ENCODE measurements at places on chromosomes 13 and 19.

DNA sequence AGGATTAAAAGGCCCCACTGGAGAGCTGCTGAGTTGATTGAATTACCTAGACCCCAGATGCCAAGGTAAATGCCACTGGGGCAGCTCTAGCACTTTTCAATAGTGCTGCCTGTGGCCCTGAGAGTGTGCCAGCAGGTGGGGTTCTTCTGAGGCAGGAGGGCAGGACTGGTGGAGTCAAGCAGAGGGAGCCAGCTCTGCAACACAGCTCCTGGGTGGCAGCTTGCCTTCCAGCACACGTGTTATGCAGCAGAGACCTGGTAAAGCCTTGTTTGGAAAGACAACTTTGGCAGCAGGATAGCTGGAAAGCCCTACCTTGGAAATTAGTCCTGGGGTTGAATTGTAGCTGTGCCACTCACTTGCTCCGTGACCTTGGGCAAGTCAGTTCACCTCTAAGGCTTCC lies 306.6 kb downstream of the ATP8A2 start:
- DNase-seq, result no peak

GRCh38 chr13:70249332-70250064 lies 141.2 kb upstream of the KLHL1 start:
- no peak for DNase-seq

DNA sequence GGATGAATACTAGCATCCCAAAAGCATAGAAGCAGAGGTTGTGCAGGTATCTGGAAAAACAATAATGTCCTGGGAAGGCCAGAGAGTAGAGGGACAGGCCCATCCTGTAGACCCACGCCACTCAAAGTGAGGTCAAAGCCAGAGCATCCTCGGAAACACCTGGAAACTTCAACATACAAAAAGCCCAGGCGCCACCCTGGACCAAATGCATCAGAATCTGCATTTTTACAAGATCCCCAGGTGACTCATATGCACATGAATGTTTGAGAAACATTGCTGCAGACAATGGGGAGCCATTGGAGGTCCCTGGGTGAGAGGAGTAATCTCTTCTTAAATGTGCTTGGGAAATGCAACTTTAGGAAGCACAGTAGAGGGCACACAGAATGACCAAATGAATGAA lies 684.1 kb downstream of the DIAPH3 start:
- no peak for DNase-seq

GRCh38 chr13:37090912-37091311 lies 14.6 kb downstream of the CSNK1A1L start:
- no peak for DNase-seq

- DNase-seq, result no peak
Measured at GRCh38 chr13:105502193-105502592, 1033.3 kb downstream of the EFNB2 start.

GRCh38 chr19:41376998-41377365 lies 649 bp downstream of the TMEM91 start:
- DNase-seq, result no peak

DNA sequence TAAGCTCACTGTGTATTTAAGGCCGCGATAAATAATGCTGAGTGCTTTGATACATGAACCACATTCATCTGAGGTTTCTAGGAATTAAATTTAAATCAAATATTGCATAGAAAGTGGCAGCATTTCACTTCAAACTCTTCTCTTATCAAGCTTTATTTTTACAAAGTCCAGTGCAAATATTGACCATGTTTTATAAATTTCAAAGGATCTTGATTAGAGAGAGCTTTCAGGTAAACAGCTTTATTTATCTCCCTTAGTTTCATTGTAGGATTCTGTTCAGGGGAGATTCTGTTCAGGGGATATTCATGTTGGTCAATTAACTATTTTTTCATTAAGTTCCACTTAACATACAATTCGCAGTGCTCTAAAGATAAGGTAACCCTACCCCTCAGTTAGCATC lies 249.7 kb upstream of the IRS2 start:
- no peak for DNase-seq

- DNase-seq, result no peak
Measured at GRCh38 chr13:31116224-31116623, 45.5 kb downstream of the HSPH1 start.

GRCh38 chr13:97028441-97029299 lies 34.4 kb upstream of the OXGR1 start:
- DNase-seq, result no peak

DNA sequence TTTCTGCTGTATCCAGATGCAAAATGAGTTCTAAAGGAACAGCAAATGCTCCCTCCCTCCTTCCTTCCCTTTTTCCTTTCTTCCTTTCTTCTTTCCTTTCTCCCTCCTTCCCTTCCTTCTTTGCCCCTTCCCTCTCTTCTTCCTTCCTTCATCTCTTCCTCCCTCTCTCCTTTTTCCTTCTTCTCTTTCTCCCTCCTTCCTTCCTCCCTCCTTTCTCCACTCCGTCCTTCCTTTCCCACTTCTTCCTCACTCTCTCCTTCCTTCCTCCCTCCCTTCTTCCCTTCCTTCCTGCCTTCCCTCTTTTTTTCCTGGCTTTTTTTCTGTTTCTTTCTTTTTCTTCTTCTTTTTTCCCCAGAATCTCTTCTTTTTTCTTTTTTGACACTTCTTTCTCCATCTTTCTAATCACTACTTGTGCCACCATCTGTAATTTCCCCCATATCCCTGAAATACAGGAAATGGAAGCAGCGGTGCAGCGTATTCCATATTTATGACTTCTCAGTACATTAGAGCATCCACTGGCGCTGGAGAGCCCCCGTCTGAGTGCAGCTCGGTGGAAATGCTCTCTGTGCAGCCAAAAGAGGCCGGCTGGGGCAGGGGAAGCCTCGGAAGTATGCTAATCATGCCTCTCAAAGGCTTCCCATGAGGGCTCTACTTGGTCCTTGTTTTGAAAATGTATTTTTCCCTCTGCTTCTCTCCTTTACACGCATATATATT lies 275.6 kb downstream of the TSHZ3 start:
- DNase-seq, result no peak

DNA sequence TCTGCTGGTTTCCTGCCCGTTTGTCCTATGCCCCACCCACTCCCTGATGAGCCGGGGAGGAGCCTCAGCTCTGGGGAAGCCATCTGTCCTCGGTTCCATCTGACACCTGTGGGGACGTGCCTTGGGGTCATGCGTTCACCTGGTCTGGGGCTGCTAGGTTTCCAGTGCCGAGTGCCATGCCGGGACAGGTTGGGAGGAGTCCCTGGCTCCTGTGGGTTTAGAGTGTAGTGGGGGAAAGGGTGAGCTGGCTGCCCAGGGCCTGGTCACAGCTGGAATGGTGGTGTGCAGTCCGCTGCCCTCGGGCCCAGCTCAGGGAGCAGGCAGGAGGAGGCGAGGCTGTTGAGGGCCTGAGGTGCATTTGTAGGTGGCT lies 2.5 kb downstream of the KDM4B start:
- DNase-seq, result no peak

GRCh38 chr19:12689581-12690216 lies 1.9 kb downstream of the GNG14 start:
- DNase-seq, result no peak

DNA sequence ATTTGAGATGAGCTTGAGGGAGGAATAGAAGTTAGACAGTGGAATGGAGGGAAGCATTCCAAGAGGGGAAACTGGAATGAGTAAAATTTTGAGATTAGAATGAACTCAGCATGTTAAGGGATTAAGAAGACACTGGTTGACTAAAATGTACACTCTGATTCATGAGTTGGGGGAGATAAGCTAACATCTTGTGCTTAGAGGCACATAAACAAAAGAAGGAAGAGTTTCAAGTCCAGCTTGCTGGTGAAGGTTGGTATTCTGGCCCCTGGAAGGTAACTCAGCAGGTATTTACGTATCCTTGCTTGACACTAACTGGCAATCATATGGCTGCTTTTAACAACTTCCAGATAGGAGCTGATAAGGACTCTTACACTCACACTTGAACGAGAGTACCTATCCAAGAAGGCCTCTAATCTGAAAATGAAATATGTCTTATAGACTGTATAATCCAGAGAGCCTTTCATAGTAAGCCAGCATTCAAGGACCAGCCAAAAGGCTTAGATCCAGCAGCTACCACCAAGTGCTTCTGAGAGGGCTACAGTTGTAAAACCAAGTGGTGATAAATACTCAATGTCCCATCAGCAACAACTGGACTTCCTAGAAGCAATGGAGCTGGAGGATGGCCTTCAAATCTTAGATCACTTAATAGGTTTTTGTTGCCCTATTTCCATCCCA lies 149.7 kb upstream of the SERP2 start:
- DNase-seq, result no peak

DNA sequence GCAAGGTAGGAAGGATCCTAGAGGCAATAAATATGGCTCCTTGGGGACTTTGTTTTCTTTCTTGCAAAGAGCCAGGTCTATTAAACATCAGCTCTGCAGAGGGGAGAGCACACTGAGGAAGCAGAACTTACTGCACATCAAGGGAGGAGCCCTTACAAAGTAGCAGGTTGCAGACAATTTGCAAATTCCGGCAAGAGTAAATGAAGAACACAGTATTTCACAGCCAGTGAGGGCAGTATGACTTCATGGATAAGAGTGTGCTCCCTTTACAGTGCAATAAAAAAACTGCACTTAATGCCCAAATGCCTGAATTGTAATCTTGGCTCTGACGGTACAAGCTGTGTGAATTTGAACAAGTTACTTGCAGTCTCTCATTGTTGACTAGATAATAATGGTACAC lies 75.5 kb downstream of the STARD13 start:
- DNase-seq, result no peak

DNA sequence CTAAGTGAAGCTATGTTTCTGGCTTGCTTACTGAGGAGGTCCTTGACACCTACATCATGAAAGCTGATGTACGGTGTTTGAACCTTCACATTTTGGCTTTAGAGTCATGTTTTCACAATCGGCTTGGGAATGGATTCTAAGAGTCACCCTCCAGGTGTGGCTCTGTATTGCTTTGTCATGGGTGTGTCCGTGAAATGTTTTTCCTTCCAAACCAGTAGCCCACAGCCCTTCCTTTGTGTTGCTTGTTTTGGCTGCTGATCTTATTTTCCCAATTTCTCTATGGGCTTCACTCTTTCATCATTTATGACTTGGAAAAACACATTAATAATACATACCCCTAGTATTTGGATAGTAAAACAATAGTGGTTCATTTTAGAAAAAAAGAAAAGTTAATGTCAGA lies 240.6 kb downstream of the GGACT start:
- no peak for DNase-seq

- DNase-seq, result no peak
Measured at GRCh38 chr19:30102239-30102638, 160.2 kb downstream of the URI1 start.

GRCh38 chr19:19010551-19010950 lies 22.8 kb downstream of the SUGP2 start:
- DNase-seq, result no peak

GRCh38 chr19:7360393-7360984 lies 11.8 kb downstream of the ARHGEF18 start:
- DNase-seq, result no peak

- DNase-seq, result no peak
Measured at GRCh38 chr13:112118451-112119064, 51.6 kb downstream of the SOX1 start.

DNA sequence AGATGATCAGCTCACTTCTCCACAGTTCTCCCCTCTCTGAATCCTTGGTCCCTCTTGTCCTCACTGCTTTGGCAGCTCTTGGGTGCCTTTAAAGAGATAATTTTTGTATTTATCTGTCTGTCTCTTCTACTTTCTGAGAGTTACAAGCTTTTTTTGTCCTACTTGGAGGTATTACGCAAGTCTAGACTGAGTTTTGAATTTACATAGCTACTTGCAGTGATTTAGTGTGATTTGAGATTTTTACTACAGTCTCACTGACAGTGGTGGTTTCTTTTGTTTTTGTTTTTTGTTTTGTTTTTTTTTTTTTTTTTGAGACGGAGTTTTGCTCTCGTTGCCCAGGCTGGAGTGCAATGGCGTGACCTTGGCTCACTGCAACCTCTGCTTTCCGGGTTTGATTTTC lies 22.1 kb downstream of the URI1 start:
- DNase-seq, result no peak

GRCh38 chr13:79549355-79550106 lies 68.6 kb downstream of the NDFIP2 start:
- DNase-seq, result no peak

DNA sequence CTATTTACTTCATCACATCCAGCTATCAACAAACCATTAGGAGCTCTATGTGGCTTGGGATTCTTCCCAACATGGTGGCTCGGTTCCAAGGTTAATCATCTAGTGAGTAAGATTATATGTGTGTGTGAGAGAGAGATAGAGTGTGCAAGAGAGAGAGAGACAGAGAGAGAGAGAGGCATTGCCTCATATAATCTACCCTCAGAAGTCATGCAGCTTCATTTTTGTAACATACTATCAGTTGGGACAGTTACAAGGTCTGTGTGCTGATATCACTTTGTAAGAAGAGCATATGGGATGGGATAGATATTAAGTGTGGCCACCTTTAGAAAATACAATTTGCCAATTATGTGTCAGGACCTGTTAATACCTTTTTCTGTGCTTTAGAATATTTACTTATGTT lies 104.1 kb downstream of the NDFIP2 start:
- no peak for DNase-seq

GRCh38 chr13:31773538-31773937 lies 34.2 kb downstream of the RXFP2 start:
- DNase-seq, result no peak

DNA sequence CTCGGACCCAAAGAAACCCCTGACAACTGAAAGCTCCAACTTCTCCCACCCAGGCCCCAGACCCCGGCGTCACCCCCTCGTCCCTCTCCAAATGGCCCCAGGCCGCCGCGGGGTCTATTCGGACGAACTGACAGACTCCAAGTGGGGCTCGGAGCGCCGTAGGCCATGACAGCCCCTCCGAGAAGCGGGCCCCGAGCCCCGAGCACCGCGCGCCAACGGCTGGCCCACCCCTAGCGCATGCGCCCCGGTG lies 360 bp downstream of the DDX39A start:
- no peak for DNase-seq

- DNase-seq, result no peak
Measured at GRCh38 chr19:32717496-32717895, 2.1 kb upstream of the TDRD12 start.

GRCh38 chr19:35750167-35750566 lies 1.8 kb downstream of the LIN37 start:
- DNase-seq, result no peak

DNA sequence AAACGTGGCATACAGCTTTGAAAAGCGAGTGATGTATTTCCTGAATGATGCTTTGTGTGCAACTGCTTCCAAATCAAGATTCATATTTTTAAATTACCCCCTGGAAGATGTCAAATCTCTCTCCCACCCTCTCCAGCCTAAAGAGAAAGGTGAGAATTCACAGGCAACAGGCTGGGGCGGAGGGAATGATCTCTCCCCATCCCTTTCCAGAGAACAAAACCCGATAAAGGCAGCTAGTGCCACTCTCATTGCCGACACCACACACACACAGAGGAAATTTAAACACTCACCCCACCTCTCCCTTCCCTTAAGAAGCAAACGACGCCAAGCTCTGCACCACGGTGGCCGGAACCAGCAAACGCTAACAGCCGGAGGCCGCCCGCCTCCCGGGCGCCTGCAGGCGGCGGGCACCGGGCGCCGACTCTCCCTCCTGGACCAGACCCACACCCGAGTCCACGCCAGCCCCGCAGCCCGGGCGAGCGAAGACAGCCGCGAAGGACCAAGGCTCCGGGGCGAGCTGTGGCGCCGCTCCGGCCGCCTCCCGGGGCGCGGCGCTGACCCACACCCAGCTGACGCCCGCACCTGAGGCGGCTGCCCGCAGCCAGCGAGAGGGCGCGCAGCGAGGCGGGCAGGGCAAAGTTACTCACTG lies 477 bp downstream of the LNX2 start:
- DNase-seq, result peak; percentile 13

- DNase-seq, result no peak
Measured at GRCh38 chr19:27775395-27775794, 1437.6 kb downstream of the UQCRFS1 start.

GRCh38 chr13:79457390-79457789 lies 23.6 kb upstream of the NDFIP2 start:
- DNase-seq, result no peak

Data from stimulated activated CD8-positive, alpha-beta memory T cell treated with anti-CD3 and anti-CD28 coated beads, Interleukin-7, amount 100 ng/mL, for 1 hour (primary cell).